ENCODE measurements at places on chromosomes 5 and 9. TPM values are rescaled to one million over a fixed set of nuclear protein-coding genes. Genes with fewer than 3 reads are reported as not detected.
A peak's percentile ranks its signal among the peaks of the same experiment; 100 is the strongest.

DNA sequence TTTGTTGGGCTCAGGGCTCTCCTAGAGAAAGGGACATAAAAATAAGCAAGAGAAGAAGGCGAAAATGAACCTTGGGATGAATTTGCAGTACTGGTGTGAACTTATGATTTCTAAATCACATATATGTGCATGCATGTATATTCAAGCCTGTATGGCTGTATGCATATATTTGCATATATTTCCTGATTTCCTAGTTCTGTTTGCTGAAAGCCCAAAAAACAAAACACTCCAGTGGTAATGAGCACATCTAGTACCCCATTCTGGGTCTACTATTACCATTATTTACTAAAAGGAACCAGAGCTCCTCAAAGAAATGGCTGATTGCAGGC, 7.3 kb downstream of the ZFP62 start:
- no peak for DNase-seq

DNA sequence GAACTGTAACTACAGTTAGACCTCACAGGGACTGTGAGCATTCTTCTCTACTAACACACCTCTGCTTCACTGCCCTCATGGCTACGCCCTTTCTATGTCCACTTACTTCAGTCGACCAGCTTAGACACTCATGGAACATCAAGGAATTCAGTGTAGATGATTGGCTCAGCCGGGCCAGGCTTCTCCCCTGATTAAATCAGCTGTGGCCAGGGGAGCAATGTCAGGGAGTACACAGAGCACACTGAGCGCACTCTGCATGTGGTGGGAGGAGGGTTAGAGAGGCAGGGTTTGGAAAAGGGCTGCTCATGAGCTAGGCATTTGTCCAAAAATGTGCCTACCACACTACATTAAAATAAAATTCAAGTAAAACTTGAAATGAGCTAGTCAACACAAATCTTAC, 400.5 kb downstream of the ARRDC3 start:
- no peak for DNase-seq

GRCh38 chr5:8686707-8687106, 817.8 kb downstream of the MTRR start:
- no peak for DNase-seq

EIF4E1B gene
- not detected for total RNA-seq

DNA sequence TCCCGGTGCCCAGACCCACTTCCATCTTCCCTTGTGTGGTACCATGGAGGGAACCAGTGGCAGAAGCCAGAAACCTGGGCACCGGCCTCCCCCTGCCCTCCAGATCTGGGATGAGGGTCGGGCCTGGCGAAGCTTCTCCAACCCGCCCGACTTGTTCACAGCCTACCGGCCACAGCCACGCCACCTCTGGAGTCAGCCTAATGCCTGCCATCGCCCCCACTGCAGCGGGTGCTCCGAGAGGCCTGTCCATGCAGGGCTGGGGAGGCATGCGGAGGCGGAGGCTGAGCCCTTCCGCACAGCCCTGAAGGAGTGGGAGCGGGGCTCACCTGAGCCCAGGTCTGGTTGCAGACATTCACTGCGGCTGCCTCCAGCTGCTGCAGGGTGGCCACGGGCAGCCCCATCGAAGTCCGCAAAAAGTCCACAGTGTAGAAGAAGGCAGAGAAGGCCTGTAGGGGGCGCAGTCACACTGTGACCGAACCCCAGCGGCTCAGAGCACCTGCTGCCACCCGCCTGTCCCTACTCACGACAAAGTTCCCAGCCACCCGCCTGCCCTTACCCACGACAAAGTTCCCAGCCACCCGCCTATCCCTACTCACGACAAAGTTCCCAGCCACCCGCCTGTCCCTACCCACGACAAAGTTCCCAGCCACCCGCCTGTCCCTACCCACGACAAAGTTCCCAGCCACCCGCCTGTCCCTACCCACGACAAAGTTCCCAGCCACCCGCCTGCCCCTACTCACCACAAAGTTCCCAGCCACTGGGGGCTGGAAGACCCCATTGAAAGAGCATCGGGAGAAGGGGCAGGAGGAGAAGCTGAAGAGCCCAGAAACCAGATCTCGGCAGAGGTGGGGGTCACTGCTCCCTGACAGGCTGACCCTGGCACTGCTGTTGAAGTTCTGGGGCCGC, 3.8 kb upstream of the NPDC1 start:
- DNase-seq = peak; percentile 55

DNA sequence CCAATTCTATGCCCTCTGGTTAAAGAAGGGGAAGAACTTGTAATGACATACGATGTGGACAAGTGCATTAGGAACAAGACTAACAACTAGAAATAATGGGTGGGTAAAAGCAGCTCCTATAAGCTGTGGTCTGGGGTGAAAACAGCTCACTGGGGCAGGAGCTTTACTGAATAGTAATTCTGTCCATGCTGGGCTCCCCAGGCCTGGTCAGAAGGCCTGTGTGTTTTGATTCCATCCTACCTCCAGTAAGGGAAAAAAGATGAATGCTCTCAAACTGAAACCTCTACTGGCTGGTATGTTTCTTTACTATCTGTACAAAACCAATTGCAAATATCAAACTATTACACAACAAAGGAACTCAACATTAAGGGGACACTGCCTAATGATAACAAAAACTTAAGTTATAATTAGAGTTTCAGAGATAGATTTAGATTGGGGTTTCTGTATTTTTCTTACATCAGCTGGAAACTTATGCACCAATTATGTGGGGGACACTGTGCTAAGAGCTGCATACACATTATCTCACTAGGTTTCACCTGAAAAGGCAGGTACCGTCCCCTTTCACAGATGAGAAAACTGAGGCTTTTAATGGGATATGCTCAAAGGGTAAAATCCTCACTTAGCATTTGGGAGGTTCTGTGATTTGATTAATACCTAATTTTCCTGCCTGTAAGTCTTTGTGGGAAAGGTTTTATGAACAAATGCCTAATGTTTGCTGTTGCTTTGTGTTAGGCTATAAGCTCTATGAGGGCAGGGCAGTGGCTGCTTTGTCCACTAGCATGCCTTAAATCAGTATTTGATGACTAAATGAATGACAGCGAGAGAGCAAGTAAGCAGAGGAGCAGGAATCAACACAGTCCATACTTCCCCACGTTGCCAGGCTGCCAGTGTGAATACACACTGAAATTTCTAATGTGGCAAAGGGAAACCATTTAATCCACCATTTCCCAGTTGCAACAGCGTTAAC, 53.6 kb downstream of the ELL2 start:
- DNase-seq = no peak

DNA sequence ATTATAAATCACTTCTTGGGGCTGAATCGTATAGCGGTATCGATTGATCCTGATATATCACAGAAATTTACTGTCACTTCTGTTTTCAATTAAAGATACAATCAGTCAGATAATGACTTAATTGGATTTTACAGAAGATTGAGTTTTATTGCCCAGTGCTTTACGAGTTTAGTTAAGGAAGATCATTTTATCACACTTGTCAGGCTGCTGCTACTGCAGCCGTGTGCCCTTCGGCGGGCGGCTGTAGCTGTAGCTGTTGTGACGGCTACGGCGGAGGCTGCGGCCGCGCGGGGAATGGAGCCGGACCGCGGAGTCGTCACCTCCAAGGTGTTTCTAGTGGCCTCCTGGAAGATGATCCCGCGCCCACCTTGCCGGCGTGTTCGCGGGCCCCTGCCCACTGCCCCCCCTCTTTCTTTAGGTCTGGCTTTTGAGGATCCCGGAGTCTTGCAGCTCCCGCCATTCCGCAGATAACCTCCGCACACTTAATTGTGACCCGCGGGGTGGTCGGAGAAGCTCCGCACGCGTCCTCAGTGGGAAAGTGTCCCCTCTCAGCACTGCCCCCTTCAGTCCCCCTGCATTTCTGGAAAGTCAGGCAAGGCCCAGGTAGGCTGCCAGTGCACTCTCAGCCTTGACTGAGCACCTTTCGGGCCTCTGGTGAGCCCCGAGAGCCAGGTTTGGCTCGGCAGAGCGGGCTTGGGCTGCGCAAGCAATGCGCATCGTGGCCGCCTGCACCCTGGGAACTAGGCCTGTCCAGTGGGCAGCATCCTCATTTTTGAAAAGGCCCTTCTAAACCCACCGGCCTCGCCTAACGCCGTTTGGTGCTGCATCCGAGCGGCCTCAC, 6.9 kb upstream of the DMRT3 start:
- DNase-seq = no peak

DNA sequence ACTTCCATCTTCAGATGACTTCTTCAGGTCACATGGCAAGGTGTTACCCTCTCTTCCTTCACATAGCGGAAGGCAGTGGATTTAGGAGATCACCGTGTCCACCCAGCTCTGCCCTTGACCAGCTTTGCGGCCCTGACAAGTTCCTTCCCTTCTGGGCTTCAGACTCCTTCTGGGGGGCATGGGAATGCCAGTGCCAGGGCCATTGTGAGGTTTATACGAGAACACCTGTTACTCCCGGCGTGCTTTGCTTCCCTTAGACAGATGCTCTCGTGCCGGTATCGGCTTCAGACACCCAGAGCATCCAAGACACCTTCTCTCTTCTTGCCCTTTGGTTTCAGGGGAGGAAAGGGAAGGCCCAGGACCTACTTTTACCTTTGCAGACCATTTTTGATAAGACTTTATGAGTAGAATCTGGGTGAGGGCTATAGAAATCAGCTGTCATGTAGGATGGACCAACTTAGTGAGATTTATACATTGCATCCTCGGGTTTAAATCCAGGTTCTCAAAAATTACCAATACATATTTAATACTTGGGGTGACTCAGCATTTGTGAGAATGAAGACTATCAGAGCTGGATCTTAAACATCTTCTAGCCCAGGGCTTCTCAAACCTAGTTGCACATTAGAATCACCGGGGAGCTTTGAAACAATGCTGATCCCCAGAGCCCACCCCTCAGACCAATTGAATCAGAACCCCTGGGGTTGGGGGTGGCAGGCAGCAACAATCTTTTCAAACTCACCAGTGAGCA, 138.2 kb downstream of the MVB12B start:
- DNase-seq = no peak

FSTL4 gene
- 1.4 TPM for total RNA-seq

DNA sequence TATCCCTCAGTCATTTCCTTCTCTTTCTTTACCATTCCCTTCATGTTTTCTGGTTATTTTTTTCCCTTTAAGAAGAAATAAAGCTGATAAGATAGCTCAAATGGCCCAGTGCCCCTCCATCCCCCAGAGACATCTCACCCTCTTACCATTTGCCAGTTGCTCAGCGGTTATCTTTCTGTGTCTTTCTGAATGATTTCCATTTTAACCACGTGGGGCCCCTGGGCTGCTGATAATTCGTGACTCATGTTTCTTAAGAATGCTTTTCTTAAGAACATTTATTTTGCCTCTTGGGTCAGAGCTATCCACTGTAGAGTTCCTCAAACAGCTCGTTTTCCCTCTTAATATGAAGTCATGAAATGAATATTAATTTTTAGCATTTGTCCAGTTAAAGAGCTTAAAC, 147.8 kb downstream of the MAST4 start:
- DNase-seq = no peak

DNA sequence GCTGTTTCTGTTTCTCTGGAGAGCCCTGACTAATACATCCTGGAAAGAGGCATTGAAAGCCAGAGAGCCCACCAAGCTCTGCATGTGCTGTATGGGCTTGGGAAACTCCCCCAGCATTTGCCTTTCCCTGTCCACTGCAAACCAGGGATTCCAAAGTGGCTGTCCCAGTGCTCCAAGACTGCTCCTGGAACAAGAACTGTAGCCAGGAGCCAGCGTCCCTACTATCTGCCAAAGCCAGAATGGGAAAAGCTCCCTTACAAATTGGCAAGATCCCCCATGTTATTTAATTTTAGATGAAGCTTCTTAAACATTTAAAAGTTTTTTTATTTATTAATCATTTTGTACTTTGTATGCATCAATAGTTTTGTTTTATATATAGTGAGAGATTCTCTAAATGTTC, 263.2 kb downstream of the GABRB2 start:
- no peak for DNase-seq

DNA sequence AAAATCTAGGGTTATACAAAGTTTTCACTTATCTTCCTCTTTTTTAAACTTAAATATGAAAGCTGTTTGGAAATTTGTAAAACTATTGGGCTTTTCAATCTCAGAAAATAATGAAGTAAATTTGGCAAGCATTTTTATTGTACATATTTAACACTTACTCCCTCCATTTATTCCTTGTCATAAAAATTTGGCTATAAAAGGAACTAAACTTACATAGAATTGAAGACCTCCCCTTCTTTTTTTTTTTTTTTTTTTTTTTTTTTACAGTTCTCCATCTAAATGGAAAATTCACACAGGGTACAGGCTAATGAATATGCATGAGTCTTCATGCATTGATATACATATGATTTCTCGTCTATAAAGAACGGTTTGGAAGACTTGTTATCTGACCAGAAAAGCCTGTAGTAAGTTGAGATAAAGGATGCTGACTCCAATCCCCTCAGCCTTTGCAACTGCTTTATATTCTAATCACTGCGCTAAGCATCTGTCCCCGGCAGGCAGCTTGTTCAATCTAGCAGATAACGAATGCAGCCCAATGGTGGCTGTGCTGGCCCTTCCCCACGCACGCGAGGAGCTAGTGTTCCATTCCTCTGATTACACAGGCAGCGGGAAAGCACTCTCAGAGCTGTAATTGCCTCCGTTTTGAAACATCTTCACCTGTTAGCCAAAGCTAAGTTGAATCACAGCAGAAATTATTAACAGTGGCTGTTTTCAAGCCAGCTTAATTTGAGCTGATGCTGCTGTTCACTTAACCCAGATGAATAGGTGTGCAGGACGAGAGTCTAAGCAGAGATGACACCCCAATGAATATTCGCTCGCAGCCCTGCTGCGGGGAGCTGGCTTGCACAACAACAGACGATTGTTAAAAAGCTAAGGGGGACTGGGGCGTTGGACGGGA, 453.8 kb upstream of the ZNF608 start:
- peak; percentile 55 for DNase-seq

DNA sequence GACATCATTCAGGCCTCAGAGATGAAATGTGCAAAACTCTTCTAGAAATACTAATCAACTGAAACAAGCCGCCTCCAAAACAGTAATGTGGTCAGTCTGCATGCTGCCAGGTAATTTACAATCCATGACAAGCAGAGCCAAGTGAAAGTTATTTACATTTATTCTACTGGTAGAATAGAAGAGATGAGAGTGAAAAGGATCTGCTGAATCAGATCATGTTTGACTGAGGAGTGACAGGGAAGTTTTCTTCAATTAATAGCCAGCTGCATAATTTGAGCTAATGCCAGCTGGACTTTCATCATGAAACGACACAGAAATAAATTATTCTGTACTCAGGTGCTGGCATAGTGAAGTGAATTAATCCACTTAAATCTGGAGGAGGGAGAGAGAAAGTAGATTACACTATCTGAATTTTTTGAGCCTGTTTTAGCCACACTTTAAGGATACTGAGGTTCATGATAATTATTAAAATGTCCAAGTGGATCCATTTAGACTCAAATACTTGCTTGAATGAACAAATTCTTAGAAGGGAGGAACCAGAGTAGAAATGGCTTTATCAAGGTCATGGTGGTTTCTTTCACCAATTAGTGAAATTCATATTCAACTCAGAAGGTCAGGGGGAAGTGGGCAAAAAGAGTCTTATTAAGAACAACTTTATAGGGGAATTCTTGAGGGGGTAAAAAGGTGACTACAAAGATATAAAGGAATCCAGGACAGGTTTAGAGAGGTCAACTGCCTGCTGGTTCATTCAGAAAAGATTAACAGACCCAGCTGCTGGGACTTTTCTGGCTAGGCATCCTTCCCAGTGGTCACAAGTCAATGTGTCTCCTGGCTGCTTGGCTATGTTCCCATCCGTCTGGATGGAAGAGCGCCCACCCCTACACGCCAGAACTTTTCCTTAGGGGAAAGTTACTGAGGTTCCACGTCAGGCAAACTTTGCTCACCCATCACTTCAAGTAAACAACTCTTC, 350.4 kb downstream of the PDE4D start:
- no peak for DNase-seq

Measured in lung (tissue), 17 donors.